CD4-positive, alpha-beta memory T cell (primary cell): ENCODE measurements at places on chromosomes 7 and 10.
A peak's percentile ranks its signal among the peaks of the same experiment; 100 is the strongest.

GRCh38 chr7:8260871-8261694 is 884 bp downstream of the ICA1 start:
- peak; percentile 3 for DNase-seq

GRCh38 chr10:50575477-50576244 is 48.1 kb downstream of the SGMS1 start:
- DNase-seq = no peak

GRCh38 chr10:5014936-5015335 is 11.3 kb upstream of the AKR1C2 start:
- DNase-seq = no peak

DNA sequence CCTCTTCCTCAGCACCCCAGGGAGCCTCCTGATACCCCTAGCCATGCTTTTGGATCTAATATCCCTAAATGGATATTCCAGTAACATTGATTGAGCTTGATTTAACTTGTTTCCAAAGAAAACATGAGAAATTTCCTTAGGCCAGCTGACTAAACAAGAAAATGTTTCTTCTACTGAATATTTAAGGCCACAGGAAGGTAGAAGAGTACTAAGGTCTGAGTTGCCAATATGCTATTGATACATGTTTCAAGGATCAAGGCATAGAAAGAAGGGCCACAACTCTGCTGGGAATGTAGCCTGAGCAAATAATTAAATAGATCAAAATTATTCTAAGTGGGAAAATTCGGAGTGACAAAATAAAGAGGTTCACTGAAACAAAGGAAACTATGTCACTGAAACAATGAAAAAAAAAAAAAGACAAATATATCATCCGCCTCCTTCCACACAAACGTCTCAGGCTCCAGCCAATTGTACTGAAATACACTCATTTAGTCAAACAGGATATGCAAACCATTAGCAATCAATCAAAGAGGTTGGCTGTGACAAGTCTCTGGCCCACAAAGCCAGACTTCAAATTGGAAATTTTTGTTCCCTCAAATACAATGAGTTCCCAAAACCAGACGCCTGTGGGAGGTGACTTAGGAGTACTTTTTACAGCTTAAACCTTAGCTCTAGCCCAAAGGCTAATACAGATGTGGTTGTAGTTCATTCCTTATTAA is 396.2 kb downstream of the HTR7 start:
- no peak for DNase-seq
